ENCODE measurements at places on chromosomes 1 and 21. TPM values are rescaled to one million over a fixed set of nuclear protein-coding genes. Genes with fewer than 3 reads are reported as not detected.

DNA sequence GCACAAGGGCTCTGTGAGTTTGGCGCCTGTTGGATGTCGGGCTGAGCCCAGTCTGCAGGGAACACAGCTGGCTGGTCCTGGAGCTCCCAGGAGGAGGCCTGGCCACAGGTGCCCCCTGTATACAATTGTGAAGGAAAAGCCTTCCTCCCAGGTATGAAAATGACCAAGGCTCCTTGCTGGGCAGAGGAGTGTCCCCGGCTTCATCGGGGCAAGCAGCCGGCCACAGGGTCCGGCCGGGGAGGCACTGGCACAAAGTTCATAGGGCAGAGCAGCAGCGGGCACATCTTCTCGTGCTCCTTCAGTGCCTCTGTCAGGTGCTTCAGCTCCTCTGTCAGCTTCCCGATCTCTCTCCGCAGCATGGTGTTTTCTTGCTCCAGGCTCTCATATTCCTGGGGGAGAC lies 13.0 kb downstream of the BATF3 start:
- DNase-seq: no peak

DNA sequence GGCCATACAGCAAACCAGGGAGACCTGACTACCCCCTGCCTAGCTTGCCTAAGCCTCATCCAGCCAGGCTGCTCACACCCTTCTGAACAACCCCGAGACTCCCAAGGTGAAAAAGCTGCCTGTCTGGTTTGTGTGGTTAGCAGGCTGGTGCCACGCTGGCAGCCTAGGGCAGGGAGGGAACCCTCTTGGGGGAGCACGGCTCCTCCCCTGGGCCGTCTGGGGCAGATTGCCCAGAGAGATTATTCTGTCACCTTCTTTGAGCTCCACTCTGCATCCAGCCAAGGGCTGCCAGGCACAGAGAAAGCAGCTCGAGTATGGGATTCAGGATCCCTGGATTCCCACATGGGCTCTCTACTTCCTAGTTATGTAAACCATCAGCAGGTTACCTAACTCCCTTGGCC lies 27.5 kb upstream of the TCEA3 start:
- DNase-seq: no peak

AK5 gene
- 27.7 TPM for total RNA-seq

BLACAT1 gene
- total RNA-seq: 0.07 TPM

DNAJC28 gene
- not detected for total RNA-seq
